ENCODE measurements at places on chromosomes 5 and 9.

DNA sequence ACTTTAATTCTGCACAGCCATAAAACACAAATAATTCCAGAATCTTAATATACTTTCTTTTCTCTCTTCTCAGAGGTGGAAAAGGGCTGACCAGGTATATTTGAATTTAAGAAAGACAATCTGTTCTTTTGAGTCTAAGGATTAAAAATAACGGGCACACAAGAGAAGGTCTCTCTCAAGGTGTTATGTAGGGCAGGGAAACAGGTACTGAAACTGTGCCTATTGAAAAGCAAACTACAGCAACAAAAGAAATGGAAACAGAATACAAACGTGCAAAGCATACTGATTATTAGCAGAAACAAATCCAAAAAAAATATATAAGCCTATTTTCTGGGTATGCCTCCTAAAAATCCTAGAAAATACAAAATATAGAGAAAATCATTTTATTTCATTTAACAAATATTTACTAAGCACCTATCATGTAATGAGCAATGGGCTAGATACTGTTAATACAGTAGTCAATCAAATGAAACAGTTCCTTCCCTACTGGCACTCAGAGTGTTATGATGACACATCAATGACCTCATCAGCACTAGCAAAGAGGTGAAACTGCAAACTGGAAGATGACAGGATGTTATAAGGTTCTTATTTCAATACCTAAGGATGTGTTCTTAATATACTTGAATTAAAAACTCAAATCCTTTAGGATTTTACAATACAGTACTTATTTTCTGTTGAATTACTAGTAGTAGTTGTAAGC, 87.7 kb downstream of the AUH start:
- peak; percentile 20 for DNase-seq

- peak; percentile 82 for DNase-seq
Observed at GRCh38 chr5:173454736-173455598, 126.8 kb upstream of the STC2 start.

DNA sequence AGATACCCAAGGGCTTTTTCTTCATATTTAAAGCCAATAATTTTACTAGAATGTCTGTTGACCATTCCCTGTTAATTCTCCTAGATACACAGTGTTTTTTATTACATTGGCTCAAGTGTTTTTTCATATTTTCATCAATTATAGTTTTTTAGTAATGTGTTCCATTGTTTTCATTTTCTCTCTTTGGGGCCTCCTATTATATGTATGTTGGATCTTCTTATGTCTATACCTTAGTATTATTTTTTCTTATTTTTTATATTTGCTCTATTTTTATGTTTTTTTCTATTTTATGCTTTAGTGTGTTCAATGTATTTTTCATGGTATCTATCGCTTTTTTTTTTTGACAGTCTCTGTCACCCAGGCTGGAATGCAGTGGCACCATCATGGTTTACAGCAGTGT, 7.5 kb downstream of the KIAA1958 start:
- no peak for DNase-seq

DNA sequence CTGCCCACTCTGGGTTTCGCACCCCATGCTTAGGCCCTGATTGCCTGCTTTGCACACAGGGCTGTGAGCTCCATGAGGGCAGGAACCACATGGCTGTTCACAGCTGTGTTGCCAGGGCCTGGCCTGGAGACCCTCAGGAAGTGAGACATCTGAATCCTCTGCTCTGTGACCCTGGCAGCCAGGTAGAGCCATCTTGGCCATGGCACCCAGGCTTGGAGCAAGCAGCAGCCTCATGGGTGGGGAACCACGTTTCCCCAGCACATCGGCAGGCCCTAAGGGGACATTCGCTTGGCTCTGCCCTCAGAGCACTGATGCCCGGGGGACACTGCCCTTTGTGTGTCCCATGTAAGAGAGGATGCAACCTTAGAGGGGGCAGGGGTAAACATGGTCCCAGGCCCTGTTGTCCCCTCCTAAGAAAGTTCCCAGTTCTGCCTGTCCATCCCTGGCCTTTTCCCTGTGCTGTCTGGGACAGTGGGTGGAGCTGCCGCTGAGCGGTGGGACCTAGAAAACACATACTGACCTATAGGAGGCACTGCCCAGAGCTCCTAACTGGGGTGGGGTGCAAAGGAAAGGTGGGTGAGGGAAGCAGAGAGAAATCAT, 144.1 kb upstream of the IER5L start:
- DNase-seq, result no peak

DNA sequence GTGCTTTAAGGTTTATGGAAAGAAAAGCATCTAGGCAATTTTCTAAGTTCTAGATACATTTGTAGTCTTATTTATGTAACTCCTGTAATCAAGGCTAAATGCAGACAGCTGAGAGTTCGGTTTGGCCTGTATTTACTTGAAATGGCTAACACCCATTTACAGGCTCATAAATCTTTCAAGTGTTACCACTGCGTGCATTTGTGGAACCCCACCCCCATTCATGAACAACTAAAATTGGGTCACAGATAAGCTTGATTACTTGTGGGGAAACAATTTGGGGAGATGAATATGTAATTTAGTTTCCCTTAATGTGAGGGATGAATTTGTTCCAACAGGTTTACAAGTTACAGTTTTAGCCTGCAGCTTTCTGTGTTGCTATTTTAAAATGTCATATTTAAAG, 360.6 kb downstream of the ARRDC3 start:
- no peak for DNase-seq

DNA sequence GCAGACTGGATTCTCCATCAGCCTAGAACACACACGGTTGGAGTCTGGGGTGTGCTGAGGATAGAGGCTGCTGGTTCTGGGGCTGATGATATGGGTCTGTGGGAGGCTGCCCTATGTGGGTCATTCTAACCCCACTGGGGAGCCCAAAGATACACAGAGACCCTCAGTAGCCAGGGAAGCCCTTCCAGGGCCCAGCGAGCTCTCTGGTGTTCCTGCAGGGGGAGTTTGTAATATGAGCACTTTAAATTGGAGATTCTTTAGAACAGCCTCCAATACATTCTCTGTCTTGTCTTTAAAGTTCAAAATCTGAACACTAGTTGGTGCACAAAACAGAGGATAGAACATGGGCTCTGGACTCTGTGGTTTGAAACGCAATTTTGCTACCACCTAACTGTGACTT, 2.4 kb downstream of the ACTL7A start:
- DNase-seq, result no peak

GRCh38 chr5:166401391-166401790, 1890.1 kb upstream of the WWC1 start:
- no peak for DNase-seq

DNA sequence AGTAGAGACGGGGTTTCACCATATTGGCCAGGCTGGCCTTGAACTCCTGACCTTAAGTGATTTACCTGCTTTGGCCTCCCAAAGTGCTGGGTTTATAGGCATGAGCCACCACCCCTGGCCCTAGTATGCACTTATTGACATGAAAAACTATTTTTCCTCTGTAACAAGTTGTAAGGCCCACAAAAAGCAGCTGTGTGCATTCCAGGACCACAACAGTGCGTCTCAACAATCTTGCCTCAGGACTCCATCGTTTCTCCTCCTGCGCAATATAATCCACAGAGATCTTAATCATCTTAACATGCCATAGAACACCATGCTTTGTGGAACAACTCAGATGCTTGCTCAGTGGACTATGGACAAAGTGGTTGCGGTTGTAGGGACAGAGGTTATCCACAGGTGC, 10.2 kb downstream of the OR2V1 start:
- DNase-seq, result no peak

- no peak for DNase-seq
Observed at GRCh38 chr9:76359365-76359764, 34.9 kb downstream of the RFK start.

GRCh38 chr9:134435550-134436378, 109.5 kb downstream of the RXRA start:
- DNase-seq, result no peak

DNA sequence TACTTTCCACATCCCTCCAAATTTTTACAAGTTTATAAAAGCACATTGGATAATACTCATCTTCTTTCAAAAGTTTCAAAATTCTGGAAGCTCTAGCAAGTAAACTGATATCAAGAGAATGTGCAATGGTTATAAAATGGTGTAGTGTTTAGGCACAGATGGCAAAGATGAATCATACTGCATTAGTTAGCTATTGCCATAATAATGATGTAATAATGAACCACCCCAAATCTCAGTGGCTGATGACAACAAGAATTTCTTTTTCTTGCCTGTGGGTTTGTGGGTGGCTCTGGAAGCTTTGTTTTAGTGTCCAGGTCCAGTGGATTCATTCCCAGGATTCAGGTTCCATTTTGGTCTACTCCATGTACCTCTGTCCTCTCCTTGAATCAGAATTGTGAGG, 319.0 kb downstream of the BRINP1 start:
- DNase-seq, result no peak

DNA sequence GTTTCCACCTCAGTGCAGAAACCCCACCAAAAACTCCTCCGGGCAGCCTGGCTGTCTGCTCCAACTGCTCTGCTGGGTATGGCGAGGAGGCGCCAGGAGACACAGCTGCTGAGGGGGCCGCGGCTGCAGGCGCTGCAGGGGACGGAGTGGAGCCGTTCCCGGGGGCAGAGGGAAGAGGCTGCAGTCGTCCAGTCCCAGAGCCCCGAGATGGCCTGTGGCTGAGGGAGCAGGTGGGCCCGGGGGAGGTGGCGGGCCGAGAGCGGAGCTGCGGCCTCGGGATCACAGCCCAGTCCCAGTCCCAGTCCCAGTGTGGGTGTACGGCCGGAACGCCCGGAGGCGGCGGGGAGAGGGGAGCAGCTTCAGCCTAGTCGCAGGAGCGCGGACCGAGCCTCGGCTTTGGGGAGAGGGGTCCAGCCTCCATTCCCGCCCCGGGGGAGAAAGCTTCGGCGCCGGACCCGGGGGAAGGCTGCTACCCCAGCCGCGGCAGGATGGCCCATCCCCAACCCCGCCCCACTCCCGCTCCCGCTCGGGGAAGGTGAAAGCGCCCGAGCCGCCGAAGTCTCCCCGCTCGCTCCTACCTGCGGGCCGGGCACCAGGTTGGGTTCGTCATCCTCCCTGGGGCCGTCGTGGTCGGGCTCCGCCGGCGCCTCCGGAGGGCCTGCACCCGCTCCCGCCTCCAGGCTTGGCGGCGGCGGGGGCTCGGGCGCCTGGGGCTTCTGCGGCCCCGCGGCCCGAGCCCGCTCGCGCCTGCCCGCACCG, 513 bp downstream of the FAM193B start:
- DNase-seq, result peak; percentile 59

GRCh38 chr5:124467745-124468144, 278.7 kb downstream of the ZNF608 start:
- no peak for DNase-seq

GRCh38 chr5:163463063-163463435, 2.6 kb downstream of the HMMR start:
- DNase-seq, result no peak

DNA sequence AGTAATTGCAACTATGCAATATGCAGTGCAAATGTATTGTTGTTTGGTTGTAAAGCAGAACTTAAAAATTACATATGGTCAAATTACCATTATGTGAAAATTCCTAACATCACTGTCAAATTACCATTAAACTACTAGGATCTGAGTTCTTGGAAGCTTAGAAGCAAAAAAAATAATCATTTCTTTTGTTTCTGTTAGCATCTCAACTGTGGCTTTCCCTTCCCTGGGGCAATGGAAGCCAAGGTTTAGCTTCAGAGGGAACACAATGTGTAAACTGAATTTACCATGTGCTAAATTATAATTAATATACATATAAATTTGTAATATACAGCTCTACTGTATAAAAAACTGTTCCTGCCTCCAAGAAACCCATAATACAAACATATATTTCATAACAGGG, 159.4 kb downstream of the GNAQ start:
- DNase-seq, result no peak

GRCh38 chr5:57745700-57746651, 263.4 kb upstream of the ACTBL2 start:
- DNase-seq, result no peak

DNA sequence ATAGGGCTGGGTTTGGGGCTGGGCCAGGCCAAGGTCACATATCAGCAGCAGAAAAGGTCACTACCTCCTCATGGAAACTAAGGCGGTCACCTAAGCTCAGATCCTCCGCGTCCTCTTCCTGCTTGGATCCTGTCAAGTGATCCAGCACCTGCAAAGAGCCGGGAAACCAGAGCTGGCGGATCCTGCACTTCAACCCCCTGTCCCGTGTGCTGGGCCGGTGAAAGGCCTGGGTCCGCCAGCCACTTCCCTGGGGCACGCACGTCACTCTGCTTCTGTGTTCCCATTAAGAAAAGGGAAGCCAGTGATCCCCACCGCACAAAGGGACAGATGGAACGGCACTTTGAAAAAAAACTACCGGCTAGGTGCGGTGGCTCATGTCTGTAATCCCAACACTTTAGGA, 61.3 kb upstream of the STXBP1 start:
- no peak for DNase-seq

DNA sequence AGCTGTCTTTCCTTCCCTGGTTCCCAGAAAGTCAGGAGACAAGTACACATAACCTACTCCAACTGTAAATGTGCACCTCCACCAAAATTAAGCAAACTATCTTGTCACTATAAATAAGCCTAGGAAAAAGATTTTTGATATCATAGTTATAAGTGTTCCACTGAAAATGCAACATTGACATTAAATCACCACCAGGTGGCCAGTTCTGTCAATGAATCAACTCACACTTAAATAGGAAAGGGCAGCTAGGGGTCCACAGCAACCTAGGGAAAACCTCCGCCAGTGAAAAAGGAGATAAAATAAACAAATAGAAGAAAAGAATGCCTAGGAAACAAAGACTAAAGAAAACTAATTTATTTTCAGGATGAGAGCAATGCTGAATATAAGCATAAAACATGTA, 243.0 kb upstream of the PTPRD start:
- DNase-seq, result no peak

- DNase-seq, result no peak
Observed at GRCh38 chr9:34027845-34028574, 20.7 kb downstream of the UBAP2 start.

DNA sequence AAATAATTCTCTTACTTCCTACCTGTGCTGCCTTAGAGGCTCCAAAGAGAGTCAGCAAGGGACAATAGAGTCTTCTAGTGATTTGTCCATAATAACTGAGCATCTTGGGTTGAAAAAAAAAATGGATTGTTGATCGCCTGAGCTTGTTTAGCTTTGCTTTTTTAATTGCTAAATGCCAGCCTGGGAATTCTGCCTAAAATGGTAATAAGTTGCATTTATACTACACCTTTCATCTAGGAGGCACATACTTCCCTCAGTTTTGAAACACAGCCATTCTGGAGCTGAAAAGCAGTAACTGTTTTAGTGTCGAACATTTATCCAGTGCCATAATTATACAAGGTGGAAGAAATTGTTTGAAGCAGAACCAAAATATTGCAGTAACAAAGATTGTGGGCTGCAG, 421.3 kb downstream of the CAAP1 start:
- no peak for DNase-seq

- no peak for DNase-seq
Observed at GRCh38 chr5:179427676-179428056, 82.4 kb upstream of the ADAMTS2 start.

GRCh38 chr9:20604562-20604961, 17.7 kb downstream of the MLLT3 start:
- no peak for DNase-seq

GRCh38 chr5:124643336-124643735, 103.1 kb downstream of the ZNF608 start:
- no peak for DNase-seq

All from AG20443 (cell line).